ENCODE measurements at places on chromosomes 3 and 15. TPM values are rescaled to one million over a fixed set of nuclear protein-coding genes. Genes with fewer than 3 reads are reported as not detected.

GRCh38 chr3:71264840-71265239, 318.7 kb downstream of the FOXP1 start:
- no peak for DNase-seq

GRCh38 chr3:132378846-132379245, 38.5 kb upstream of the DNAJC13 start:
- no peak for DNase-seq

DNA sequence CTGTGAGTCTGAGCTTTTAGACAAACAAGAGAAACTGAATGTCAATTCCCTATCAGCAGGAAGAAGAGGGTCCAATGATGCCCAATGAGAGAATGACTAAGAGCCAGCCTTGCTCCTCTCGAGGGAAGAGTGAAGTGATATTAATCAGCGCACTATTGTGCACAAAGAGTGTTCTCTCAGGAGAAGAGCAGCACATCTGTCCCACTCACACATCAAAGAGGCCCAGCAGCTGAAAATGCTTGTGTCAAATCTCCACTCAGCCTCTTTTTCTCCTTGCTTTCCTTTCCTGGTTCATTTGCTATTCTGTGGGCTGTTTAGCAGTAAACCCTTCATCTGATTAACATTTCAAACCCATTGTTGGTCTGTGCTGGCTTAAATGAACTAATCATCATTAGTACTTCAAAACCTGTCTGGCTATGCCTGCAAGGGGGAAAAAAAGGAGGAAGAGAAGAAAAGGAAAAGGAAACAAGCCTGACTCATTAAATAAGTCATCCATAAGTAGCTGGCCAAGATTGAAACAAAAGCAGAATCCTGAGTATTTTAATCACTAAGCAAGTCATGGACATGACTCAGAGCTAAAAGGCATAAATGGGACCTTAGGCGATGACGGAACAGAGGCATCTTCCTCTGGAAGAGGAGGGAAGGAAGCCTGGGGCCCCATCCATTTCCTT, 912.7 kb downstream of the TUSC7 start:
- no peak for DNase-seq

The ZNF860 gene
- total RNA-seq, result 0.81 TPM

The DNAJA4 gene
- 11.4 TPM for total RNA-seq

Measured in sigmoid colon (tissue), 7 donors.